ENCODE measurements at places on chromosomes 2 and 18. TPM values are rescaled to one million over a fixed set of nuclear protein-coding genes. Genes with fewer than 3 reads are reported as not detected.

The ATP6V1C2 gene
- 0.64 TPM for polyA plus RNA-seq

The PTPRN gene
- 82.1 TPM for polyA plus RNA-seq

The ANKRD30BL gene
- polyA plus RNA-seq: not detected

The SLC4A5 gene
- 3.2 TPM for polyA plus RNA-seq

The PHOSPHO2 gene
- 25.4 TPM for polyA plus RNA-seq

The RBM44 gene
- polyA plus RNA-seq: 2.5 TPM

The CXXC1 gene
- 133 TPM for polyA plus RNA-seq

The GALR1 gene
- 0.14 TPM for polyA plus RNA-seq

The SLC9A4 gene
- 0.06 TPM for polyA plus RNA-seq
